ENCODE measurements at places on chromosomes 1 and 21.

GRCh38 chr1:24317956-24318614 is 1.1 kb upstream of the GRHL3 start:
- no peak for DNase-seq

- no peak for DNase-seq
Measured at GRCh38 chr1:225906467-225906866, 17.5 kb upstream of the LEFTY1 start.

- DNase-seq: no peak
Measured at GRCh38 chr1:234620272-234621126, 10.5 kb upstream of the IRF2BP2 start.

- DNase-seq: no peak
Measured at GRCh38 chr1:161200992-161201835, 953 bp upstream of the NDUFS2 start.

GRCh38 chr1:243434594-243434993 is 178.8 kb downstream of the SDCCAG8 start:
- DNase-seq: no peak

DNA sequence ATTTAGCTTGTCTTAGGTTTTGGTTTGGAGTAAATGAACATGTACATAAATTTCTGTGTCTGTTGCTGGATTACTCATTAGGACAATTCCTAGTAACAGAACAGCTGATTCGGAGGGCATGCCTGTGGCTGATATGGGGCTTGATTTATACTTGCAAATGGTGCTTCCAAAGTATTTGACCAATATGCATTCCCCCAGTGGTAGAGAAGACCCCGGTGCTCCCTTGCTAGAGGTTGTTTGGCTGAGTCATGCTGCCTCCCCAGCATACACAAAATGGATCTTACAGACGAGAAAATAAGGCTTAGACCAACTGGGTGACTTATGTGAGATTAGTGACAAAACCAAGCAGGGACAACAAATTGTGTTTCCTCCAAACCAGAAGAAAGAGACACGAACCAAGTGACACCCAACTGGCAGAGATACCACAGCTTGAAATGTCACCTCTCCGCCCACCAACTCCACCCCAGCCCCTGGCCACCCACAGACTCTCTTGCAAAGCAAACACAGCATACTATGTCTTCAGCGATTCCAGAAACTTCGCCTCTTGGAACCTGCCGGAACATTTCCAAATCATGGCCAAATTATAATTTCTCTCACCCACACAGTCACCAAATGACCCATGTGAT is 75.9 kb upstream of the ETS2 start:
- DNase-seq: no peak

DNA sequence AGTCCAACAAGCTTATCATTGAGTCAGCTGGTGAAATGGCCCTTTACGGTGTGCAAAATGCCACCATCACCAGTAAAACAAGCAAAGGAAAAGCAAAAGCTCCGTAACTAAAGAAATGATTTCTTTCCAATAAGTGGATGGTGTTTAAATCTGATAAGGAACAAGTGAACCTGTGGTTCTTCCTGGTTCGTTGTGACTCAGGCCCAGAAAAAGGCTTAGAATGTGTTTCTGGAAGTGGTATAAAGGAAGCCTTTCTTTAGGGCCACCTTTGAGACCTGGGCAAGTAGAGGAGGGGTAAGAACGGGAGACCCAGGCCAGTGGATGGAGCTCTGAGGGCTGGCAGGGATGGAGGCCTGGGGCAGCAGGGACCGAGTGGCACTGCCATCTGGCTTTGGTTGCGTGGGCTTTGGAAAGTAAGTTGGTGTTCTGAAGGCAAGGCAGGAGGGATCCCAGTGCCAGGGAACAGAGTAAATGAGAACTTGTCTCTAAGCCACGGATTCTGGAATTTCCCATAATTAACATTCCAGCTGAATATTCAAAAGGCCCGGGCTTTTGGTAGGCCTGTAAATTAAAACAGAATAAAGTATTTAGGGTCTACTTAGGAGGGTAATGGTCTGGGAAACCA is 87.9 kb upstream of the LMO4 start:
- no peak for DNase-seq

DNA sequence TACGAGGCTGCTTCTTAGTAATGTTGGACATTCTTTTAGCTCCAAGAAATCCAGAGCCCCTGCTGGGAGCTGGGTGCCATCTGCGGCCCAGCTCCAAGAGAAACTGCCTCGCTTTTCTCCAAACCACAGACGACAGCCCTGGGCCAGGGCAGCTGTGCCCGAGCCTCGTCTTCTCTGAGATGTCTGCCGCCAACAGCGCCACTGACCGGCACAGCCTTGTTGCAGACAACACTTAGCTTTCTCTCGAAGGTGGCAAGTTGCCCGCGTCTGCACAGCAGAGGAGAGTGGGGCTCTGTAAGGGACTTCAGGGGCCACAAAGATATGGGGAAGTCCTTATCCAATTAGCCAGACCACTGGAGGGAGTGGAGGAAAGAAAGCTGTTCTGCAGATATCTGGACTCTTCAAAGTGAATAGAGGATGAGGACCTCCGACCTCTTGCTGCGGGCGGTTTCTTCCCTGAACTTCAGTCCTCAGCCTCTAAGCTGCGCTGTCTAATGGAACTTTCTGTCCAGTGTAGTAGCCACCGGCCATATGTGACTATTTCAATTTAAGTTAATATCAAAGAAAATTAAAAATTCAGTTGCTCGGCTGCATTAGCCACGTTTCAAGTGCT is 63.9 kb upstream of the DISP3 start:
- DNase-seq: no peak

GRCh38 chr1:212873518-212873917 is 15.4 kb downstream of the FLVCR1 start:
- DNase-seq: no peak
